ENCODE measurements at places on chromosomes 6 and 20. TPM values are rescaled to one million over a fixed set of nuclear protein-coding genes. Genes with fewer than 3 reads are reported as not detected.
A peak's percentile ranks its signal among the peaks of the same experiment; 100 is the strongest.

- H3K27ac ChIP-seq, result peak overlapping the region; percentile 22
- H3K4me3 ChIP-seq, result no peak overlapping the region
- no peaks in the 10 kb centered on the region for H3K27me3 ChIP-seq
- DNase-seq, result peak; percentile 61
- no peaks in the 10 kb centered on the region for H3K36me3 ChIP-seq
Observed at GRCh38 chr6:31877125-31877650, 1.6 kb downstream of the SLC44A4 start.

GRCh38 chr6:105178110-105178509 lies 1.7 kb downstream of the POPDC3 start:
- H3K4me1 ChIP-seq, result no peaks in the 10 kb centered on the region
- H3K27me3 ChIP-seq, result no peaks in the 10 kb centered on the region
- no peaks in the 10 kb centered on the region for H3K36me3 ChIP-seq
- no peak overlapping the region for H3K27ac ChIP-seq

- no peak overlapping the region for H3K27ac ChIP-seq
- H3K36me3 ChIP-seq, result no peaks in the 10 kb centered on the region
- DNase-seq, result no peak
Observed at GRCh38 chr6:11681770-11682169, 96.8 kb downstream of the ADTRP start.

DNA sequence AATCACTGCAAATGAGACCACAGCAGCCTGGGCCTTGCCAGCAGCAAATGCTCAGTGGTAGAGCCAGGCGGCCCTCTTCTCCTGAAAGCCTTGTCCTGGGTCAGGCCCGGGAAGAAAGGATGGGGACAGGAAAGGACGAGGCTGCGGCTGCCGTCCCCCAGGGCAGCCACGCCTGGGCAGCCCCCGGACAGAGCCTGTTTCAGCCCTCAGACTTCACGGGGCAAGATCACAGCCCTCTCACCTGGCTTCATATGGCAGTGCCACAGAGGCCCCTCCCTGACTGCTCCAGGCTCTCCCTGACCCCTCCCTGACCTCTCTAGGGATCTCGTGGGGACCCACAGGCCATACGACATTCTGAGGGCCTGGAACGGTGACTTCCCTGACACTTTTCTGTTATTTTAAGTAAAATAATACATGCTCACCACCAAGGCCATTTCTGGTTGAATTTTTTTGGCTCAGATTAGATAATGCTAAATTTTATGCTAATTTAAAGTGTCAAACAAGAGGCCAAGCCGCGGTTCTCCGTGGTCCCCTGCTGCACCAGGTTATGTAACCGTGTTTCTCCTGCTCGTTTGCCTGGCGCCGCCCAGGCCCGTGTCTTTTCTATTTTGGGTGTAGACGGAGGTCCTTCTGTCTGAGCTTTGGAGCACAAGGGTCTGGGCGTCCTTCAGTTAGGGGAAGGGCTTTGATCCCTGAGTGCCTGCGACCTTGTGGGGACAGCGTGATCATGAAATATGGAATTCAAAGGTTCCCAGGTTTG lies 59.9 kb upstream of the BHLHE23 start:
- no peak overlapping the region for H3K27ac ChIP-seq
- no peaks in the 10 kb centered on the region for H3K36me3 ChIP-seq
- H3K27me3 ChIP-seq, result peaks cover 3% of the 10 kb centered on the region
- no peaks in the 10 kb centered on the region for H3K4me1 ChIP-seq

SCGN gene
- polyA plus RNA-seq, result 32.3 TPM

OR12D3 gene
- not detected for polyA plus RNA-seq
